ENCODE measurements at places on chromosomes 12 and 14.

- no peak for DNase-seq
These were observed 69.1 kb upstream of the HOXC13 start for GRCh38 chr12:53869500-53869899.

GRCh38 chr14:52025310-52025709 lies 36.0 kb downstream of the RTRAF start:
- DNase-seq = no peak

DNA sequence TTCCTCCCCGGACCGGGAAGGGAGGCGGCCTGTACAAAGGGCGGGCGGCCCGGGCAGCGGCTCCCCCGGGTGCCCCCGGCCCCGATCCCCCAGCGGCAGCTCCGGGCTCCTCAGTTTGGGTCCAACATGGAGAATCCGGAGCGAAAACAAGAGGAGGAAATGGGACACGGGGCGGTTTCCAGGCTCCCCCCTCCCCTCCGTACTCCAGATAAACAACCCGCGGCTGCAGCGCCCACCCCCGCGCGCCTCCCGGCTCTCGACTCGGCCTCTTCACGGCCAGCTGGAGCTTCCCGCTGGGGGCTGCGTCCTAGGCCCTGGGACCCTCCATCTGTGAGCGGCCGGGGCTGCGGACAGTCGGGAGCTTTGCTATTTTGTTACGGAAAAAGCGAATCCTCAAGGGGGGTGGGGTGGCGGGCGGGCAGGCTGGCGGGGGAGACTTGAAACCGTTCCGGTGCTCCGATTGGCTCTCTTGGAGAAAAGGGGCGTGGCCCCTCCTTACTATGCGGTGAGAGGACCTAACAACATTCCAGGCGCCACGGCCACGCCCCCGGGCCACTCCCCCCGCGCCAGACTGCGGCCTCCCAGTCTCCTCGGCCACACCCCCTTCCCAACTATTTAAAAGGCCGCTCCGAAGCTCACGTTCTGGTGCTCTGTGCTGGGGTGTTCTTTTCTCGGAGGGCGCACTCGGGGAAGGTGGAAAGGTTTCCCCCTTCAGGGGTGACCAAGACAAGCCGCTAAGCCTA lies at the start of gene CTDSP2:
TSS of gene CTDSP2 (minus strand) at position 153 of the 743 bp plus-strand sequence. CDS start 294 bp downstream, outside the sequence.
- DNase-seq = peak; percentile 81

GRCh38 chr14:58738189-58738836 lies 100.6 kb downstream of the DACT1 start:
- no peak for DNase-seq

- DNase-seq = no peak
These were observed 1.1 kb downstream of the MLXIP start for GRCh38 chr12:122079532-122080081.

DNA sequence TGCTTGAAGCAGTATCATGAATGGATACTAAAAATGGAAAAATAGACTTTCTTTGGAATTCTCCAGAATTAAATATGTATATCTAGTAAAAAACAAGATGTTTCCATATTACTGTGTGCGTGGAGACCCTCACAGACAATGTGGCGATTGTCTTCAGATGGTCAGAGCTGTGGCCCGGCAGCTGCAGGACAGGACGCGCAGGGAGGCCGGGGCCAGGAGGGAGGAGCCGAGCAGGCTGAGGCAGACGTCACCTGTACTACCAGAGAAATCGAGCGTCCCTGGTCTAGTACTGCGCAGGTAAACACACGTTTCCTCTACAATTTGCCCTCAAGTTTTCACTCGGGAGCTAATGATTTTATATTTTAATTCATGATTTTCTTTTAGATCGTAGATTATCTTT lies 22.8 kb downstream of the DDX51 start:
- DNase-seq = no peak

DNA sequence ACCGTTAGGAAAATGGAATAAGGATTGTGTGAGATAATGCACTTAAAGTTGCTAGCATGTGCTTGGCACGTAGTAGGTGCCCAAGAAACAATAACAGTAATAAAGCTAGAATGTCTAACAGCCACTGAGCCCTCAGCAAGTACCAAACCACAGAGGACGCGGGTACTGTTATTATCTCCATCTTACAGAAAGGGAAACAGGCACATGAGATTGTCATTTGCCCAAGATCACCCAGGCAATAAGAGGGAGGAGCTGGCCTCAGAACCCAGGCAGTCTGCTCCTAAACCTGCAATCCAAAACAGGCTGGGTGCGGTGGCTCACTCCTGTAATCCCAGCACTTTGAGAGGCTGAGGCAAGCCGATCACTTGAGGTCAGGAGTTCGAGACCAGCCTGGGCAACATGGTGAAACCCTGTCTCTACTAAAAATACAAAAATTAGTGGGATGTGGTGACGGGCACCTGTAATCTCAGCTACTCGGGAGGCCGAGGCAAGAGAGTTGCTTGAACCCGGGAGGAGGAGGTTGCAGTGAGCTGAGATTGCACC lies 5.1 kb upstream of the SDS start:
- DNase-seq = no peak

DNA sequence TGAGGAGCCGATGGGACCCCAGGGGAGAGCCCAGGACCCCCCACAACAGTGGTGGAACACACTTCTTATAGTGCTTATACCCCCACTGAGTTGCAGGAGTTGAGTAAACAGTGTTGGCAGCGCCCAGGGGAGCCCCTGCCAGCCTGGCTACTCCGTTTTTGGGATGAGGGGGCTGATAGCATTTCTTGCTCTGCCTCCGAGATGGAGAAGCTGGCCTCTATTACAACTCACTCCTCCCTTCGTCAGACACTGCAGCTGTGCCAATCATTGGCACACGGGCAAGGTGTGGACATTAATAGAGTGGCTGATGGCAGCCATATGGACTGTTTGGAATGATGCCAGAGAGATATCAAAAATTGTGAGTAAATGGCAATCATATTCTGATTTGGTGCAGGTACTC lies 94.9 kb upstream of the TMPO start:
- DNase-seq = no peak

DNA sequence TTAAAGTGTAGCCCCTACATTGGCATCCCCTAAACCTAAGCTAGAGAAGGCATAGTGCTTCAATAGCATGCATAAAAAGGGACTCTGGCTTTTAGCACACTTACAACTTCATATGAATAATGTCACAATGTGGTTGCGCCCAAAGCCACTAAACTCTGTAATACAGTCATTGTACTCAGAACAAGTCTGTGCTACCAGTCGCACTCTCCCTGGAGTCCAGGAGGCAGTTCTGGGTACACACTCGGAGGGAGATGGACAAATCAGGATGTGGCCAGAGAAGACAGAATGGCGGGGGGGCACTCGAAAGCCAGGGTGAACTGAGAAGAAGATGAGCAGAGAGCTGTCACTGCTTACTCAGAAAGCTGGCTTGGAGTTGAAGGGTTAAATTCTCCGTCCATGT lies 10.6 kb downstream of the SAMD4A start:
- DNase-seq = no peak

GRCh38 chr12:118089782-118090181 lies 14.0 kb downstream of the VSIG10 start:
- DNase-seq = no peak

GRCh38 chr12:83461336-83461935 lies 774.7 kb downstream of the TMTC2 start:
- no peak for DNase-seq

DNA sequence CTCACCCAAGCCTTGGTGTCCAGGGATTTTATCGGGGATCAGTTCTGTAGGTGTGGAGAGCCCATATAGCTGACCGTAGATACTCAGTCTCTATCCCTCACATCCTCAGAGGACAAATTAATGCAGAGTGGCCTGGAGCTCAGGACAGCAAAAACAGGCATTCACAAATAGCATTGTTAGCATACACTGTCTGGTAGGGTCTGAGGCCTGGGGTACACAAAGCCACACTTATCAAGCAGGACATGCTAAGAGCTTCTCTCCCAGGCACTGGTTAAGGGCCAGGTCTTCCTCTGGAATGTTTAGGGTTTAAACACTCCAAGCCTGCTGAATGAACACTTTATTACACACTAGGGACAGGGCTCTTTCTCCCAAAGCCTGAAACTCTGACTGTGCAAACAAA lies 253.2 kb downstream of the NEDD1 start:
- DNase-seq = no peak

DNA sequence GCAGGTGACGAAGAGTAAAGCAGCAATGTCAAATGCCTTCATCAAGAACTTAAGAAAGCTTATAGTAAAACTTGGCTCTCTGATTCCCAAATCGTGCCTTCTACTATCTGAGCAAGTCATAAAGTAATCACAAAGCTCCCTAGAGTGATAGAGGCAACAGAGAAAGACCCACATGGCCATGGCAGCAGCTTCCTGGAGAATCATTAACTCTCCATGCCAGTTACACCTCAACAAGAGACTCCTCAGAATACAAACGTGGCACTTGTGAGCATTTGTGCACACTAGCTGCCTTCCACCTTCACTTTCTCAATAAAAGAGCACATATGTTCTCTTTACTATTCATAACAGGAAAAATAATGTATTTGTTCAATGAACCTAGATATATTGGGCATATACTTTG lies 48.0 kb downstream of the PLCZ1 start:
- no peak for DNase-seq

- no peak for DNase-seq
These were observed 127.7 kb upstream of the MAX start for GRCh38 chr14:65229748-65230728.

DNA sequence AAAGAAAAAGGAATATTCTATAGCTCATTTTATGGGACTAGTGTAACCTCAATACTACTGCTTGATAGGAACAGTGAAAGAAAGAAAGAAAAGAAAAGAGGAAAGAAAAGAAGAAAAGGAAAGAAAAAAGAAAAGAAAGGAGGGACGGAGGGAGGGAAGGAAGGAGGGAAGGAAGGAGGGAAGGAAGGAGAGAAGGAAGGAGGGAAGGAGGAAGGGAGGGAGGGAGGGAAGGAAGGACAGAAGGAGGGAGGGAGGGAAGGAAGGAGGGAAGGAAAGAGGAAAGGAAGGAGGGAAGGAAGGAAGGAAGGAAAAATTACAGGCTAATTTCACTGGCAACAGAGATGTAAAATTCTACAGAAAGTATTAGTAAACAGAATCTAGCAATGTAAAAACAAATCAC lies 215.5 kb downstream of the ITPR2 start:
- DNase-seq = no peak

- no peak for DNase-seq
These were observed 2.0 kb downstream of the BHLHE41 start for GRCh38 chr12:26122681-26123481.

- DNase-seq = no peak
These were observed 80.6 kb upstream of the DICER1 start for GRCh38 chr14:95237958-95238340.

Data from activated T-helper 1 cell treated with anti-CD3 and anti-CD28 coated beads, Interleukin-2, amount 50 U/mL, for 16 hours (primary cell).